ENCODE measurements at places on chromosomes 5 and 9.

GRCh38 chr9:111740739-111741138 is 54.0 kb downstream of the SHOC1 start:
- no peak for DNase-seq

DNA sequence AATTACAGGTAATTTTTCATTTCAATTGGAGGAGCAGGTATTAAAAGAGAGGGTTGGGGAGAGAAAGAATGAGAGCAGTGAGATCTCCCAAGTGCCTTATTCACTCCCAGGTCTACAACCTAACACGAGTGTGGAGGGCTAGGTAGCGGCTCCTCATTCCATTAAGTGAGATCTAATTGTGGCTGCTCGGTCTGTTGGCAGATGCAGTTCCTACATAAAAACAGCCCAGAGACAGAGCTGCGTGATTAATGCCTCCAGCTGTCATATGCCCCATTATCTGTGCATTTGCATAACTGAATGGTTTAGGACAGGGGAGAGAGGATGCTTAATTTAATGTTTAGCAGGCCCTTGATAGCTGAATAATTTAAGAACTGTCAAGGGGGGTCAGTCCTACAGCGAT is 100.5 kb downstream of the PSAT1 start:
- DNase-seq, result no peak

DNA sequence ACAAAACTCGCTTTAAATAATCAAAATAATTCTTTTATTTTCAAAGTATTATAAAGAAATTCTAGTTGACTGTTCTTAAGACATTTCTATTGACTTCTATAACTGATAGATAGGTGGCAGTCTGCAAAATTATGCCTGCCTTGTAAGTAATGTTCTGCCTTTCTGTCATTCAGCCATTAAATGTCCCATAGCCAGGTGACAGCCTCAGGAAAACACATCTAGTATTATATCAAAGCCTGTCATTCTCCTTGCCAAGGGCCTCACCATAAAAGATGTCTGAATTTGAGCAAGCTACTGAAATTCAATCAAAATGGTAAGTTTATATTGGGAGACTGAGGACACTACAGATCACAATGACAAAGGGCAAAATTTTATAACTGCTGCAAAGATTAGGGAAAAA is 170.4 kb upstream of the COX7C start:
- DNase-seq, result no peak

- DNase-seq, result peak; percentile 54
These were observed 150.5 kb downstream of the YTHDC2 start for GRCh38 chr5:113663879-113664541.

GRCh38 chr5:674630-675011 is 18.5 kb downstream of the TPPP start:
- no peak for DNase-seq

GRCh38 chr5:88183255-88183654 is 85.4 kb downstream of the TMEM161B start:
- DNase-seq, result no peak

DNA sequence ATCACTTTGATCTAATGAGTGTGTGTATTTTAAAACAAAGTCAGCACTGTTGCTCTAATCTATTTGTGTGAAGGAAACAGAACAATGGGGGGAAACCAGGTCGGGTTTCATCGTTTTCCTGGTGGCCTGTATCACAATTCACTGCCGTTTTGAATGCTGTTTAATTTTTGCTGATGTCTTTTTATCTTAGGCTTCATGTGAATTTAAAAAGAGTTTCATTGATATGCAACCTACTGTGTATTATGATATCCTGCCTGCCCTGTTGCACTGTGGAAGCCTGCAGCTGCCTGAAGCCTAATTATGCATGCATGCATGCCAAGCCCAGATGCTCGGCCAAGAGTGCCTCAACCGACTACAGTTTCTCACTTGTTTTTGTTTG is 307.5 kb downstream of the ZNF608 start:
- no peak for DNase-seq

DNA sequence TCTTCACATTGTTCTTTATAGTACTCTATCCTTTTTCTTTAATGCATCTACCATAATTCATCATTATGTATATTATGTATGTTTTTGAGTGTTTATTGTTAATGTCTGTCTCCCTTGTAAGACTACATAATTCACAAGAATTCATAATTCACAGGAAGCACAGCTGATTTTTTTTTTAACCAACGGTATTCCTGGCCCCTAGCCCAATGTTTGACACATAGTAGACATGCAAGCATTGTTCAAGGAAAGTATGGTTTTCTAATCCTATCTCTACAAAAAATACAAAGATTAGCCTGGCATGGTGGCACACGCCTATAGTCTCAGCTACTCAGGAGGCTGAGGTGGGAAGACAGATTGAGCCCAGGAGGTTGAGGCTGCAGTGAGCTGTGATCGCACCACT is 160.6 kb downstream of the PPP2R2B start:
- DNase-seq, result no peak

DNA sequence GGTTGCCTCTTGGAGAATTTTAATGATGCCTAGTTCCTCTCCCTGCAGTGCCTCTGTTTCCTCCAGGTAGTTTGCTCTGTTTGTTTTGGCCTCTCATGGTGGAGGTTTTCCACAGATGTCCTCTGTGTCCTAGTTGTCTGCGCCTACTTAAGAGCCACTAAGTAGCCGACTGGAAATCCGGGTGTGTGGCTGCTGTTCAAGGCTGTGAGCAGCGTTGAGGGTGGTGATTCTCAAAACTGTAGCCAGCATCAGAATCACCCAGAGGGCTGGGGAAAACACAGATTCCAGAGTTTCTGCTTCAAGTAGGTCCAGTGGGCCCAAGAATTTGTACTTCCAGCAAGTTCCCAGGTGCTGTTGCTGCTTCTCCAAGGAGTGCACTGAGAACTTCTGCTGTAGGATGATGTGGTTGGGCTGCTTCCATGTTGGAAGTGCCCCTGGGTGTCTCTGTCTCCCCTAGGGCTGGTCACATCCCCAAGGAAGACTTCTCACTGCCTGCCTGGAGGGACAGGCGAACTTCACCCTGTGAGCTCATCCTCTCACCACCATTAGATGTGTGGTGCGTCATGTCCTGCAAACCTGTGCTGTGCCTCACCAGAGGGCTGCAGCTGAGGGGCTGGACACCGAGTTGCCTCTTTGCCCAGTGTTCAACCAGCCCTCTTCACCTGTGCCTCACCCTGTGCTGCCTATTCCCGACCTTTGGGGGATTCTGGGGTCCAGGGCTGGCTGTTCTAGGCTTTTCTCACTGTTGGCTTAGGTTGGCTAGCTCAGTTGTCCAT is 34.8 kb downstream of the SECISBP2 start:
- DNase-seq, result no peak

DNA sequence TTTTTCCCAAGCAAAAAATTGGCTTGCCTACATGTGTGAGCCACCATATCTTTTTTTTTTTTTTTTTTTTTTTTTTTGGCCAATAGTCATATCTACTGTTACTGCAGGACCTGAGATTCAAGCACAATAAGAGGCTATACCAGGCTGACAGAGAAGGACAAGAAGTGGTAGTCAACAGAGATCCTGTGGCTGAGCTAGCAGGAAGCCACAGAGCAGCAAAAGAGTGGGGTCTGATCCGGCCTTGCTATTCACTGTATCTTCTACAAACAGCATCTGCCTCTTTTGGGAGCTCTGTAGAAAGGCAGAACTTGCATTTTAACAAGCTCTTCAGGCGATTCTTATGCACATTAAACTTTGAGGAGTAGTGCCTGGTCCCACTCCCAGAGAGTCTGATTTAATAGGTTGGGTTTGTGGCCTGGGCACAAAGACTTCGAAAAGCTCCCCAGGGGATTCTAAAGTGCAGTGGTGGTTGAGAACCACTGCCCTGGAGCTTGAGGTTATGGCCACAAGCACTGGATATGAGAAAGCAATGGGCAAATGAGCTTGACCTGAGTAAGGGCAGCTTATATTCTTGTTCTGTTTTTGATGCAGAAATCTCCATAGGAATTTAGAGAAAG is 162.8 kb downstream of the PIK3R1 start:
- DNase-seq, result no peak

DNA sequence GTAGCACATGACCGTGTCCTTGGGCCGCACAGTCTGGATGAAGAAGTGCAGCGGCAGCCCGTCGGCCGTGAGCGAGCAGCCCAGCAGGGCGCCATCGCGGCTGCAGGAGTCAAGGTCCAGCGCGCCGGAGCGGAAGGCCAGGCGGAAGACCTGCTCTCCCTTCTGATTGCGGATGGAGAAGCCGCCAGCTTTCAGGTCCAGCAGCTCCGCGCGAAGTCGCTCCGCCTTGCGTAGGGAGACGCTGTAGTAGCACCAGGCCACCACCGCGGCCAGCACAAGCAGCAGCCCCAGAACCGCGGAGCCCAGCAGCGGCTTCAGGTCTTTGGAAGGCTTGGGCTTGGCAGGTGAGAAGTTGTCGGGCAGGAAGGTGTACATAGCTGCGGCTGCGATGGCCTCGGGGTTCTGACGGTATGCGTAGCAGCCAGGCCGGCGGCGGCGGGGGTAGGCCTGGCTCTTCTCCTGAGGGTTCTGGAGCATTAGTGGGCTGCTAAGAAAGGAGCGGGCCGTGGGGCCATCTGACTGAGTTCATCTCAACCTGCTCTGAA is 4.2 kb downstream of the MYORG start:
- DNase-seq, result no peak

DNA sequence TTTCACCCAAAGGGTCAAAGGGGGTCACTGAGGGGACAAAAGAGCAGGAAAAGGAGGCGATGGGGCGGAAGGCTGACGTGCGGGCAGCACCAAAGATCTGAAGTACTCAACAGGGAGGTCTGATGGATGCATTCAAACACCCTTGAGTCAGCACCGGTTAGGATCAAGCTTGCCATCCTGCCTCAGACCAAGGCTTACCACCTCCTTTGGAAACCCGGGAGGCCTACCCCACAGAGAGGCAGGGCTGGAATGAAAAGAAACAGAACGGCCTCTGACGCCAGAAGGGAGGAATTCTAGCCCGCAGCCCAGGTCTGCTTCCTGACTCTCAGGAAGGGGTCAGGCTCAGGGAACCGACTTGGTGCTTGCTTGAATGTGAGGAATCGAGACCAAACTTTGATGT is 125.6 kb downstream of the PAPPA start:
- no peak for DNase-seq

- no peak for DNase-seq
These were observed 4.6 kb downstream of the TGFBR1 start for GRCh38 chr9:99109522-99109921.

GRCh38 chr5:148202531-148203203 is at the start of gene SPINK6:
Gene SPINK6, plus strand, starts transcription at chr5:148203042. Its CDS starts 55 bp downstream, at chr5:148203097.
- no peak for DNase-seq

DNA sequence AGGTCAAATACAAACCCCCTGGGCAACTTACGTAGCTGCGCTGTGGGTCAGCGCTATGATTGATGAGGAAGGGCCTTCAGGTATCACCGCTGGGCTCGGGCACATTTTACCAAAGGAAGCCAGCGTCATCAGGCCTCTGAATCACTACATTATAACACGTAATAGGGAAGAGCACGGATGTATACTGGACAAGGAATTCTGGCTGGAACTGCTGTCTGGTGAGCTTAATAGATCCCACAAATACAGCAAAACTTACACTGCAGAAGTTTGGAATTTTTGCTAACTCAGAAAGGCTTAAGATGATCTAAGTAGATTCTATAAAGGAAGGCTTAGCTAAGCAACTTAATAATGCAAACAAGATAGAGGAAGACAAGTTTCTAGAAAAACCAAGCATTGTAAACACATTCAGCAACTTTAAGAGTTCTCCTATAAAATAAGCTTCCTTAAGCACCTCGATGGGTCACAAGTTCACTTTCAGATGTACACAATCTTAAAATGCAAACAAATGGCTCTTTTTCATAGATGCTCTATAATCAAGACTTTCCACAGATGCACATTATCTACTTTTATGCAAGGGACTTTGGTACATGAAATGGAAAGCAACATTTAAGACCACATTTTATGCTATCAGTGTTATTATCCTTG is 360.1 kb upstream of the PANK3 start:
- no peak for DNase-seq

DNA sequence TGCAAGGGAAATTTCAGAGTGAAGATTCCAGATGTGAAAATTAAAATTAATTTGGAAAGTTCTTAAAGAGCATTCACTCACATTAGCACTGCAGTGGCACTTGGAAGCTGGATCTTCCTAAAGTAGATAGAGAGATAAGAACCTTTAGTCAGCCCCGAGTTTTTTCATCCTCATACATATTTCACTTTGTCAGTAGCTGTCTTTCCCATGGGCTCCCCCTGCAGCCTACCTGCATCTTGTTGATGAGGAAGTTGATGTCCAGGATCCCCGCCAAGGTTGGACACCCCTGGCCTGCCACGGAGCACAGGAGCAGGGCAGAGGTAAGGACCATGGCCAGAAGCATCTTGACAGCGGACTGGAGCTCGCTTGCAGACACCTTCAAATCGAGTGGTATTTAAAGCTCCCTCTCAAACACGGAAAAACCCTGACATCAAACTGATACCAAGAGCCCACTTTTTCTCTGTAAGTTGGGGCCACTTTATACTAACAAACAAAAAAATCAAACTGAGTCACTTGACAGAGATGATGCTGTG is at the start of gene IL9:
Gene IL9, minus strand, starts transcription at position 368 of the 533 bp plus-strand sequence. Its CDS starts 25 bp downstream, at position 343.
- no peak for DNase-seq

DNA sequence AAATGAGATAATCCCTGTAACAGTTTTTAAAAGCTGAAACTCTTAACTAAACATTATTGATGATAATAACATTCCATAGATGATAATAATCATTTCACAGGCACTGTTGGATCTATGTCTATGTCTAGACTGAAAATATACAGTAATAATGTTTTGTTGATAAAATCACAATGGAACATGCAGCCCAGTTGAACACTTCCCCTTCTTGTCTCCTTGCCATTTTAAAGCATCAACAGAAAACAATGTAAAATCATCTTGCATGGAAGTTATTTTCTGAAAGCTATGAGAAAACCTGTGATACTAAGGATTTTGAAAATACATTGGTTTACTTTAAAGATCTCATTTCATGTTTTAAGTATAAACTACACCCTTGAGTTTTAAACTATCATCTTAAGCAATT is 1.9 kb downstream of the GAPT start:
- no peak for DNase-seq

DNA sequence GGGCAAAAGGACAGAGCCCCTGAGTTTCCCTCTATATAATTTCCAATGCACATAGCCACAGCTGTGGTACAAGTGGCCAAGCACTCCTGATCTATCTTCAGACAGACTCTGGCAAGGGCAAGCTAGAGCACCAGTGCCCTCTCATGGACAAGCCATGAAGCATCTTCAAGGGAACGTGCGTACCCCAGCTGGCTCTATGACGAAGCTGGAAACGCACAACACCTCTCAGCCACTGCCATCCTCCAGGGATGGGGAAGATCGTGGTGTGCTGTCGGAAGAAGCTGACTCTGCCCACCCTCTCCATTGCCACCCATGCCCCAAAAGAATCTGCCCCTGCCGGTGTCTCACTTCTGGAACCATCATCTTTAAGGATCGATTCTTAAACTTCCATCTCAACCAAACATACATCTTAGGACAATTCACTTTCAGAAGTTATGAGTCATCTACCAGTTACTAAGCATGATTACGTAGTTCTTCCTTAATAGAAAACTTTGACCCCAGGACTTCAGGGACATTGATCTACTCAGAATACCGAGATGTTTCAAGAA is 482.9 kb downstream of the AGTPBP1 start:
- DNase-seq, result peak; percentile 42
